Pons (tissue), 1 donor: ENCODE measurements at places on chromosomes 13 and 19.

GRCh38 chr19:32232449-32232848 is 113.0 kb upstream of the ZNF507 start:
- DNase-seq: no peak

- DNase-seq: peak; percentile 37
Measured at GRCh38 chr13:98570929-98571372, 6.0 kb downstream of the STK24 start.

DNA sequence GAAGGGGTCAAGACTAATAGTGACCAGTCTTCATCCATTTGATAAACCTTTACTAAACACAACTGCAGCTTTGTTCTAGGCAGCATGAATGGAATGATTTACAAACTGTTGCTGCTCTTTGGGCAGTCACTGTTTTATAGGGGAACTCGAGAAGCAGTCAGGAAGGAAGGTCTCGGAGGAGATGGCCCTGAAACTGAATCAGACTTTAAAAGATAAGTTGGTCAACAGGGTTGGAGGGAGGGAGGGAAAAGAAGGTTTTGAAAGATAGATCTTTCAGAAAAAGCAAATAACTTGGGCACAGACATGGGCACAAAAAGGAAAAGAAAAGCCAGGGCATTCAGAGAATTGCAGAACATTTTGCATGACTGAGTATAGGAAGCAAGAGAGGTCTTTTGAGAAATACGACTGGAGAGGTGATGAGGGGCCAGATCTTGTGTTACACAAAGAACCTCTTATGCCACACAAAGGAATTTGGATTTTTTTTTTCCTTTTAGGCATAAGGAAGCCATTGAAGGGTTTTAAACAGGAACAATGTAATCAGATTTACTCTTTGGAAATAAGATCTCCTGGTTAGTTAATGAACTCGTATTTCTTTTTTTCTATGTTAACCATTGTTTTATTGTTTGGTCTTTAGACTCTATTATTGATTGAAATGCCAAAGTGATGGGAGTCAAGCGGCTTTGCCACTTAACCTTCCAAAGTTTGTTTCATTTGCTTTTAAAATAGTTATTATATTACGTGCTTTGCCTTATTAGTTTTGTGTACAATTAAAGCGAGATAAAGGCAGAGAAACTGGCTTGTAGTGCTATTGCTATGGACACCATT is 37.5 kb upstream of the SACS start:
- DNase-seq: peak; percentile 77

- DNase-seq: no peak
Measured at GRCh38 chr13:110479648-110480047, 81.9 kb downstream of the RAB20 start.

- DNase-seq: no peak
Measured at GRCh38 chr19:38655148-38655824, 7.8 kb downstream of the ACTN4 start.
